ENCODE measurements at places on chromosomes 12 and 14.

DNA sequence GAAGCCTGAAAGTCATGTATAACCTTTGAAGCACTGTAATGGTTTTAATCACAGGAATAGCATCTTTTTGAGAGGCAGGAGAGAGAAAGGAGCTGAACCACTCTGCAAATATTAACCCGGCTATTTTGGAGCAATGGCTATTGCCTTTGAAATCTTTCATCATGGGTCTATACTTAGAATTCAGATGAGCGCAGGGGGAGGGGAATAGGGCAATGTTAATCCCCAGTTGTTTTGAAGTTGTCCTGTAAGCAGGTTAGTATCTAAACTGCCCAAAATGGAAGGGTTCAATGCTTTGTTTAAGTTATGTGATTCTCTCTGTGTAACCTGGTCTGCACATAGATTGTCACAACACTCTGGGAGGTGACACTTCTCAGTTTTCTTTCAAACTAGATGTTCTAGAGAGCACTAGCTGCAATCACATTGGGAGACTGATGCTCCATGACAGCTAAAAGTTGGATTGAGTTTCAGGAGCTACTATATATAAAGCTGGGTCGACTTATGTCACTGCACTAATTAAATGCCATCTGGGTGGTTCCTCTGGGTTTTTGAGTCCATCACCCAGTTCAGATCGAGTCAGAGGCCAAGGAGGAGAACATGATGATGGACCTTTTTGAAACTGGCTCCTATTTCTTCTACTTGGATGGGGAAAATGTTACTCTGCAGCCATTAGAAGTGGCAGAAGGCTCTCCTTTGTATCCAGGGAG lies at the start of gene MYF6:
TSS of gene MYF6 (plus strand) at position 509 of the 704 bp plus-strand sequence. CDS start at position 595, 86 bp downstream.
- no peak for DNase-seq

GRCh38 chr12:131092901-131093603 lies 139.3 kb downstream of the ADGRD1 start:
- DNase-seq = no peak

GRCh38 chr12:2198005-2198501 lies 145.3 kb downstream of the CACNA1C start:
- no peak for DNase-seq

DNA sequence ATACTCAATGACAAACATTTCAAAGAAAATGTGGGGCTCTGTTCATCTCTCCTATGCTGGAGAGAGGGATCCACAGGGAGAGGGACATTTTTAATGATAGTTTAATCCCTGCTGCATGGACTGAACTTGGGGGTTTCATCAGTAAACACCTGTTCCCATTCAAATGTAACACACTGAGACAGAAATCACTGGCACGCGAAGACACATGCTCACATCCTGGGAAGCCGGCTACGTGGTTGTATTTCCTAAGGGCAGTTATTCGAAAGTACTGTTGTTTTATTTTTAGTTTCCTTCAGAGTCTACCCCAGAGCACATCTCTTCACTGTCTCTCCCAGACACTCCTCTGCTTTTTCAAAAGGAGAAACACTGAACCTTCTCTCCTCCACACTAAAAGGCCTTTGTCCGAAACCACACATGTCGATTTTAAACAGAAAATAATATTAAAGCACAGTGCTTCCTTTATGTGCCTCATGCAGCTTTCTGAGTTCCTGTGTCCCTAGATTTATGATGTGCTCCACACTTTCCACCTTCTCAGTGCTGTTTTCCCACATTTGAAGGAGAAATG lies 52.8 kb downstream of the PTHLH start:
- DNase-seq = no peak

DNA sequence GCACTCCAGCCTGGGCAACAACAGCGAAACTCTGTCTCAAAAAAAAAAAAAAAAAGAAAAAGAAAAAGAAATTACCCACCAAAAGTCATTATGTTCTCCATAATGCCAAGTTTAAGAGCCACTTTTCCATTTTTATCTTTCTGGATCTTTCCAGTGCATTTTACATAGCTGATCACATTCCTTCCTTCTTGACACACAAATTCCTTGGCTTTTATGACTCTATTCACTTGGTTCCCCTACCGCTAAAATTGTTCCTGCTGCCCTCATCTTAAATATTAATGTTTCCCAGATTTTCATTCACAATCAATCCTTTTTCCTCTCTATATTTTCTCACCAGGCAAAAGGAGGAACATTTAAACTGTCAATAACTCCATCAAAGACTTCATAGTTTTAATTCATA lies 20.2 kb downstream of the KLHL28 start:
- no peak for DNase-seq

DNA sequence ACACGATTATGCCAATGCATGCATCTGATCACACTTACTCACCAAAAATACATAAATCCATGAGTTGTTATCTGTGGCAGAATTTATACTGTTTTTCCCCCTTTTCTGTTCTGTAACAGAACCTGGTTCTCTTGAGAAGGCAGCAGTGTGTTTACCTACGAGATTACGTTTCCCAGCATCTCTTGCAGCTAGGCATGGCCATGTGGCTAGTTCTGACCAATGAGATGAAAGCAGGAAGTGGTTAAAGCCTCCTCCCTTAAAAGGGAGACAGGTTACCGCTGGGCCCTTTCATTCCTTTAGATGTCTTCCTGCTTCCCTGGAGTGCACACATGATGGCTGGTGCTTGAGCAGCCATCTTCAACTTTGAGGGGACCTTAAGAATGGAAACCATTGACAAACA lies 11.7 kb upstream of the ASPG start:
- DNase-seq = no peak

- no peak for DNase-seq
Measured at GRCh38 chr12:68510397-68510796, 100.3 kb upstream of the RAP1B start.

GRCh38 chr12:117994551-117995438 lies 21.7 kb upstream of the RFC5 start:
- no peak for DNase-seq

DNA sequence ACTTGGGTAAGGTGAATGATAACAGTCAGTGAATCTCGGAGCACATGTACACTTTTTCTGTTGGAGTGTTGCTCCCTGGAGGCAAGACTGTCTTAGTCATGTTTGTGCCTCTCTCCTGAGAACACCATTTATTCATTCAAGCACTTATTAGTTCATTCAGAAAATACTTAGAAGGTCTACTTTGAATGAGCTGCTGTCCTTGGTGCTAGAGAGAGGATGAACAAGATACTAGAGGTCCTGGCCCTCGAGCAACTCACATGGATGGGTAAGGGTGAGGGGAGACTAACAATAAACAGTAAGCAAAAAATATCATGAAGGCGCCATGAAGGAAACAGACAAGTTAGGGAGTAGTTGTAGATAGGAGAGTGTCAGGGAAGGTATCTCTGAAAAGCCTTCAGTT lies 17.1 kb upstream of the SAMD4A start:
- DNase-seq = no peak

DNA sequence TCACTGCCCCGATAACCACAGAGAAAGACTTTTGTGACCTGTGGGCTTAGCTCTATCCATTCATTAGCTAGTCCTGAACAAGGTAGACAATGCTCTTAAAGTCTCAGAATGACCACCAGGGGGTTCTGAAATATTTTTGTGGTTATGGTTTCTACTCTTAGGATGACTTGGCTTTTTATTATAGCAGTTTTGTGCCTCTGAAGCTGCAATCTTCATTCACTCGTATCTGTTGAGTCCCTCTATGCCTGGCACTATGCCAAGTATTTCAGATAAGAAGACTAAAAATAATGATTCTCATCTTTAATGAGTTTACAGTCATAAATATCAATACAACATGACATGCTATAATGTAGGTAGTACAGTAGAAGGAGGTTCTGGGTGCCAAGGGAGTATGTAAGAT lies 130.8 kb upstream of the TRHDE start:
- DNase-seq = no peak

DNA sequence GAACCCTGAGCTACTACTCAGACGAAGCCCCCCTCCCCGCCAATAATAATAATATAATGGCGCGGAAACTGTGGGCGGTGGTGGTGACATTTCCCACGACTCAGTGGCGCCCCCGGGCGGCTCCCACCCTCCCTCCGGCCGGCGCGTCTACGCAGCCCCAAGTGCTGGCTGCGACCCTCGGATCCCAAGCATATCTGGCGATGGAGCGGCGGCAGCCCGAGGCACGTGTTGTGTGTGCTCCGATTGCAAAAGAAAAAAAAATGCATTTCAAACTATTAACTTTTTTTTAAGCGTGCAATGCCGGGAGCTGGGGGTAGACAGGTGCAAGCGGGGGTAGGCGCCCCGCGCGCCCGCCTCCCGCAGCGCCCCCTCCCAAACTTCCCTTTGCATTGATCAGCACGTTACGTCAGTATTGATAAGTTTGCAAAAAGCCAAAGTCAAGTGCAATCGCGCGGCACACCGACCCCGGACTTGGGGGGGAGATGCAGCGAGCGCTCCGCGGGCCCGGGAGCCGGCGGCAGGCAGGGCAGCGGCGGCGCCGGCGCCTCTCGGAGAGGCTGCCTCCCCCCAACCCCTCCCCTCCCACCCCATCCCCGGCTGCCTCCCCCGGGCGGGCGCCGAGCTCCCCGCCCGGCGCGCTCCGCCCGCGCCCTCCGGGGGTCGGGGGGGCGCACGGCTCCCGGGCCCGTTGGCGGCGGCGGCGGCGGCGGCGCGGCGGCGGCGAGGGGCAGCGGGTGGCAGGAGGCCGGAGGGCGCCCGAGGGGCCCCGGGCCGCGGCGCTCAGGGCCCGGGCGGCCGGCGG lies 113.1 kb upstream of the MYL2 start:
- DNase-seq = no peak

DNA sequence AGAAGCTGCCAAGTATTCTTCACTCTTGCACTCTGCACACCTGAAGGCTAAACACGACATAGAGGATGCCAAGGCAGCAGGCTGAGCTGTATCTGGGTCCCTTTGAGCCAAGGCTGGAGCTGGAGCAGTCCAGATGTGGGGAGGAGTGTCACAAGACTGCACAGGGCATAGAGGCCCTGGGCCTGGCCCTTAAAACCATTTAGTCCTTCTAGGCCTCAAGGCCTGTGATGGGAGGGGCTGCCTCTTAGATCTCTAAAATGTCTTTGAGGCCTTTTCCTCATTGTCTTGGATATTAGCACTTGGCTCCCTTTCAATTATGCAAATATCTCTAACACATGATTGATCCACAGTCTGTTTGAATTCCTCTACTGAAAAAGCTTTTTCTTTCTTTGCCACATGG lies 28.0 kb upstream of the C14orf132 start:
- DNase-seq = no peak

- no peak for DNase-seq
Measured at GRCh38 chr12:94604366-94604698, 46.0 kb downstream of the TMCC3 start.

DNA sequence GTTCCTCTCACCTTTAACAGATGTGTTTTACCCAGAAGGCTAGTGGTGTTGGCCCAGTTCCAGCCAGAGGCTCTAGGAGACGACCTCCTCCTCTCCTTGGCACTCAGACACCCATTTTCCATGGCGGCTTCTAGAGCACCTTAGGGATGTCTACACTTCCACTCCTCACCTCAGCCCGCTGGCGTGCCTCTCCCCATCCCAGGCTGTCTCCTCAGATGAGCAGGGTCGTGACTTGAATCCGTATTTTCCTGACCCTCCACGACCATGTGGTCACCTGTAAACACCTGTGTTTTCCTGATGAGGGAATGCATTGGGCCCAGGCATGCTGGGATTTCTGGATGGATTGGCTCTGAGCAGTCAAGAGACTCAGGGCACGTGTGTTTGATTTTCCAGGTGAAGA lies 21.8 kb upstream of the RIN3 start:
- no peak for DNase-seq

DNA sequence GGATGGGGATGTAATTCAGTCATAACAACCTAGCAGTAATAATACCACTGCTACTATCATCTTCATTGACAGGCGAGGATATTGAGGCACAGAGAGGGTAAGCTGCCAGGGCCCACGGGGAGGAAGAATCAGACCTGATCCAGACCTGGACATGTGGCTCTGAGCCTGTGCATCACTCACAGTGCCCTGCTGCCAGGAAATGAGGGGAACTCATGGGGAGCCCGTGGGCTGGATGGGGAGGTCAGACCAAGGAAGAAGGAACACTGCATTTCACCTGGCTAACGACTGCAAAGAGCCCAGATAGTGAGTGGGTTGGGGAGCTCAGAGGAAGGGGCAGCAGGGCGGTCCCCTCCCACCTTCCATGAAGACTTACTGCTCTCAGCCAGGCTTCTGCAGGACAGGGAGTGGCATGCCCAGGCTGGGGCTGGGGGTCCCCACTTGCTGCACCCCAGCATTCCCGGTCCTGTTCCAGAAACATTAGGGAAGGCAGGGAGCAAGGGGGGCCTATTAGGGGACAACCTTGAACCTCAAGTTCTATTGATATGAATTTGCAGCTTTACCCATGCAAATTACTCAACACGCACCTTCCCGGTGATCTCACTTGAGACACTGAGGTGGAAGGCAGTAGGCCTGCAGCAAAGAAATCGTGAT lies 37.7 kb downstream of the CALM1 start:
- DNase-seq = no peak

DNA sequence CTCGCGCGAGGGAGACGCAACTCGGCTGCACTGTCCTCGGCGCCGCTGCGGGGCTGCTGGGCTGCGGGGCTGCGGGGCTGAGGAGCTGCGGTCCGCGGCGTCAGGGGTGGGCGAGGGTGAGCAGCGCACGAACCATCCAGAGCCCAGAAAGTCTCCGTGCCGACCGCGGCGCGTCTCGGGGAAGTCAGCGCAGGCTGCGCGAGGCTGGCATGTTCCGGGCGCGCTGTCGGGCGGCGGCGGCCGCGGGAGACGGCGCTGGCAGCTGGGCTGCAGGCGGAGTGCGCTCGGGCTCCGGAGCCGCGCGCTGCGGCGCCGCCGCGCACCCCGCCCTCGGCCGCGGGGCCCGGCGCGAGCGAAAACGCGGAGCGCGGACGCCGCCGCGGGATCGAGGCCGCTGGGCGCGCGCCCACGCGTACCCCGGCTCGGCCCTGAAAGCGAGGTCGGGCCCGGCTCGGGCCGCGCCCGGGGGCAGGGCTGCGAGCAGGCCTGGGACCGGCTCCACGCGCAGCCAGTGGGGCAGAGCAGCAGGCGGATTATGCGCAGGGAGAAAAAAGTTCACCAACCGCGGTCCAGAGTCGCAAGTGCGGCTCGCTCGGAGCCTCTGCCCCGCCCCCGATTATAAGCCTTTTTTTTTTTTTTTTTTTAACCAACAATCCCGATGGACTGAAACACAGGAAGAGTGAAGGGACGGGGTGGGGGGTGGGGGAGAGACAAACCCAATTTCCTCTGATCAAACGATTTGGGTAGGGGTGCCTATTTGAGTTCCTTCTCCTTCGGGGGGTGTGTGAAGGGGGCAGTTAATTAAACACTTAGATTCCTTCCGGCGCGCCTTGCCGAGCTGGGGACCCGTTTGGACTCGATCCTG lies at the start of gene PRICKLE1:
TSS of gene PRICKLE1 (minus strand) at position 282 of the 865 bp plus-strand sequence. CDS start 117,230 bp downstream, outside the sequence.
- no peak for DNase-seq

DNA sequence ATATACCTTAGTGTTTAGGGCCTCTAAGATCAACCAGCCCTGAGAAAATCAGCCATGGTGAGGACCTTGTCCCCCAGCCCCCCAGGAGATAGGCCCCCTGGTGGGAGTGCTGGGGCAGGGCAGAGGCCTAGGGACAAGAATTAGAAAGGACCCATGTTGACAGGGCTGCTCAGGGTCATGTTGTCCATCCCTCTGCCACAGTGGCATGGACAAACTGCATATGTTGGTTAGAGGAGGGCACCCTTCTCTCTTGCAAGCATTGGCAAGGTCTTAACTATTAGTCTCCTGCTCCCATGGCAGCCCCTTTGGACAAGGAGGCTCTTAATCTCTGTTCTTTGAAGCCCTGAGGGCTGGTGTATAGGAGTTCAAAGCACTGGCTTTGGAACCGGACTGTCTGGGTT lies 755 bp upstream of the PTPN6 start:
- DNase-seq = no peak
